Motor neuron (in vitro differentiated cells): ENCODE measurements at places on chromosomes 5 and 9. TPM values are rescaled to one million over a fixed set of nuclear protein-coding genes. Genes with fewer than 3 reads are reported as not detected.

GRCh38 chr5:124639095-124639665, 107.3 kb downstream of the ZNF608 start:
- ATAC-seq, result no peak

DNA sequence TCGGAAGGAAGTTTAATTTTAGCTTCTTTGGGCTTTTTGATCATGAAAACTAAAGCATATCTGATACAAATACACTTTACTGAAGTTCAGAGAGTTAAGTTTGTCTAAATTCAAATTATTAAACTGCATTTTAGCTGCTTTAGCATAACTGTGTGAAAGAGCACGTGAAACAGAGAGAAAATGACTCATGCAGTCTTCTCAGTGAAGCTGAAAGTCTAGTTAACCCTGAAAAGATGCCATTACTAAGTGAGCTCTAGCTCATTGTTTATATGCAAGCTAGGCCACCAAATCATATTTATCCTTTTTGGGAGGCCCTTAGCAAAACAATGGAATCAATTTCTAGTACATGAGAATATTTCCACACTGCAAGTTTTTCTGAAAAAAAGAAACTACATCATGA, 27.6 kb downstream of the TPD52L3 start:
- ATAC-seq, result peak; percentile 68

DNA sequence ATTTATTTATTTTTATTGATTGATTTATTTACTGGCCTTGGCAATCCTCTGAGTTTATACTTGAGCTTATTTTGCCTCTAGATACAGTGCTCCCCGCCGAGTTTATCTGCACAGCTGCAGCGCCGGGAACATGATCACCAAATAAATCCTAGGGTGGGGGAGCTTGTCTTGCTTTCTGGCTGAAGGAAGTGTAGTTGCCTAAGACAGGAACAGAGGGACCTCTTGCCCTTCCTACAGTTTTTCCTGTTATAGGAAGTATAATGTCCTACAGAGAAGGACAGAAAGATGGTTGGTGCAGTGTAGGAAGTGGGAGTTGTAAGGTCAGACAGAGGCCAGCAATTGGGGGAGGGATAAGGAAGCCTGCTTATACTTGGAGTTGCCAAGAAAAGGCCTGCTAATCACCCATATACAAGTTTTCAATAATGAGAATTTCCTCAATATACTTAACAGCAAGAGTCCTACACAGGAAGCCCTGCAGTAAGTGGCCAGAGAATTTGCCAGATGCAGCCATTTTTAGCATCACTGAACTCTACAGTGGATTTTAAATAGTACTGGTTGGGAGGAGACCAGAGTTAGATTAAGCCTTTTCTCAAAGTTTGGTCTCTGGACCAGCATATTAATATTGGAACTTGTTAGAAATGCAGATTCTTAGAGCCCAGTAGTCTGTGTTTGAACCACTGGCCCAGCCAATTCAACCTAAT, 7.7 kb downstream of the AOPEP start:
- ATAC-seq, result no peak

DNA sequence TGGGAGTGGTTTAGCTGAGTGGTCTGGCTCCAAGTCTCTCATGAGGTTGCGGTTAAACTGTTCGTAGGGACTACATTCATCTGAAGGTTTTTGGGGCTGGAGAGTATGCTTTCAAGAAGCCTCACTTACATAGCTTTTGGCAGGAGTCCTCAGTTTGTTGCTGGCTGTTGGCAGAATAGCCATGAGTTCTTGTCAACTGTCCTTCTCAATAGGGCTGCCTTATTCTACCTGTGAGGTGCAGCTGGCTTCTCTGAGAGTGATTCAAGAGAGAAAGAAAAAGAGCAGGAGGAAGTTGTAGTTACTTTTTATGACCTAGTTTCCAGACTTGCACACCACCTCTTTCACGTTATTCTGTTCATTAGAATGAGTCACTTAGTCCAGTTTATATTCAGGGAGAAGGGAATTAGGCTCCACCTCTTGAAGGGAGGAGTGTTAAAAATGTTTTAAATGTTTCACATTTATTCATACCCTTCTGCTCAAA, 33.2 kb downstream of the YTHDC2 start:
- no peak for ATAC-seq

GRCh38 chr5:38755181-38755580, 90.6 kb upstream of the OSMR start:
- no peak for ATAC-seq

C7 gene
- not detected in 2 replicates for total RNA-seq

DNA sequence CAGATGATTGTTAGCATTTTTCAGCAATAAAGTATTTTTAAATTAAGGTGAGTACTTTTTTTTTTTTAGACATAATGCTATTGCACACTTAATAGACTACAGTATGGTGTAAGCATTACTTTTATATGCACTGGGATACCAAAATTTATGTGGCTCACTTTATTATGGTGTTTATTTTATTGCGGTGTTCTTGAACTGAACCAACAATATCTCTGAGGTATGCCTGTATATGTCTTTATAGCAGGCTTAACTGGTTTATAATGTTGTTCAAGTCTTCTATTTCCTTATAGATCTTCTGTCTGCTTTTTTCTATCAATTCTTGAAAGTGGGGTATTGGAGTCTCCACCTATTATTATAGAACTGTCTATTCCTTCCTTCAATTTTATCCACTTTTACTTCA, 18.0 kb downstream of the ZBTB43 start:
- ATAC-seq, result no peak

DNA sequence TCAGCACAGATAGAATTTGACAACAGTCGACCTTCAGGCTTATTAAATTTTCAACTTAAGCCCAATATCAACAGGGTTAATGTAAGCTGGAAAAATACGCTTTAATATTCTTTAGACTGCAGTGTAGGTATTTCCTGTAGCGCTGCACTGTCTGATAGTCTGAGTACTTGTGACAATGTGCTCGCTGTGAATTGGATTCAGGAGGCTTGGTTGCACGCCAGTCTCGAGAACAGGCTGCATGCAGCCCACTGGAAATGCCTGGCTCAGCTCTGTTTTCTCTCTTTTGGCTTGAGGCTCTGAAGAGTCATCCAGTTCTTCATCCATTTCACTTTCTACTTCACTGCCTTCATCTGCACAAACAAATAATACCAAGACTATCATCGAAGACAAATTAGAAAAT, 300.9 kb downstream of the RFX3 start:
- no peak for ATAC-seq

LCN6 gene
- not detected in 2 replicates for total RNA-seq

SLC6A7 gene
- 0.50 TPM in 1 of 2 replicates, not detected in the other for total RNA-seq

IFNA10 gene
- 0.57 TPM in 1 of 2 replicates, not detected in the other for total RNA-seq

IFNE gene
- total RNA-seq, result not detected in 2 replicates

- ATAC-seq, result no peak
These were observed 71.1 kb upstream of the SLC44A1 start for GRCh38 chr9:105173306-105173705.

DNA sequence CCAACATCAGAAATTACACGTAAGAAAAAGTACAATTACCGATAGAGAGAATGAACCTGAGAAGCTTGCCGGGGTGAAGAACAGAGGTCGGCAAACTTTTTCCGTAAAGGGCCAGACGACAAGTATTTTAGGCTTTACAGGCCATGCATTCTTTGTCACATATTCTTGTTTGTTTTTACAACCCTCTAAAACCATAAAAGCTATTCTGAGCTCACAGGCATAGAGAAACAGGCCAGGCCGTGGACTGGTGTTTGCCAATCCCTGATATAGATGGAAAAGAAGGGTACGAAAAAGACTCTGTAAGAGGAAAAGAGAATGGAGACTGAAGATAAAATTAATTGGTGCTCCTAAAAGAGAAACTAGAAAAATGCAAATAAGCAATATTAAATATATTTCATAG, 15.4 kb downstream of the SFXN1 start:
- ATAC-seq, result no peak

GRCh38 chr5:167207081-167207480, 1084.4 kb upstream of the WWC1 start:
- no peak for ATAC-seq

BAAT gene
- total RNA-seq, result 0.10 TPM in 1 of 2 replicates, not detected in the other

PCDHB2 gene
- 4.5 and 9.0 TPM in 2 replicates for total RNA-seq

DNA sequence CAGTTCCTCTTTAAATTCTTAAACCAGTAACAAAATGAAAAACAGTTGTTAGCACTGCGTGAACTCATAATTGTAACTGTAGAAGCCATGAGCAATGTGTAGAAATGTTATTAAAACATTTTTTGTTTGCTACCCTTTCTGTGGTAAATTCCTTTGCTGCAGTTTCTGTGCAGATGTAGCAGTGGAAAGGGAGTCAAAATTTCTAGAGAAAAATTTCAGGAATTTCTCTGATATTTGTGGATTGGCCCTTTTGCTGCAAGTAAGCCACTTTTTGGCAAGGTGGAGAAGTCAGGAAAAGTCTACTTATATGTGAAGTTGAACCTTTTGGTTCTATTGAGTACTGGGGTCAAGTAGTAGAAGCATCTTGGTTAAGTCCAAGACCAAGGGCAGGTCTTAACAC, 10.1 kb downstream of the FBXL7 start:
- ATAC-seq, result no peak

PIP5K1B gene
- 0.32 and 0.88 TPM in 2 replicates for total RNA-seq

DNA sequence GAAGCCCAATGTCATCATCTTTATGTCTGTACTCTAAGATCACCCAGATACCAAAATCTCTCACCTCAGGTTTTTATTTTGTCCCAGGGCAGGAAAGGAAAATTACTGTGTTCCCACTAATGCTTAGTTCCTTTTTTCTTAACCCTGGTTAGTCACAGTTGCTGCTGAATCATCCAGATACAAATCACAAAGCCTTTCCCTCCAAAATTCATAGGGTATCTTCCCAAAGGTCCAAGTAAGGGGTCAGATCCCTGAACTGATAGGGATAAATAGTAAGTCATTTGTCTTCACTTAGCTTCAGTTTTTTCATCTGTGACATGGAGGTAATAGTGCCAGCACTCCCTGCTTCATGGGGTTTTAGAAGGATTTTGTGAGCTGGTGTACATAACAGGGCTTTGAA, 2.2 kb downstream of the PLCXD3 start:
- no peak for ATAC-seq

- no peak for ATAC-seq
These were observed 5.5 kb downstream of the NSMF start for GRCh38 chr9:137453643-137454081.

GRCh38 chr9:129493002-129493705, 127.7 kb downstream of the C9orf50 start:
- ATAC-seq, result no peak

DNA sequence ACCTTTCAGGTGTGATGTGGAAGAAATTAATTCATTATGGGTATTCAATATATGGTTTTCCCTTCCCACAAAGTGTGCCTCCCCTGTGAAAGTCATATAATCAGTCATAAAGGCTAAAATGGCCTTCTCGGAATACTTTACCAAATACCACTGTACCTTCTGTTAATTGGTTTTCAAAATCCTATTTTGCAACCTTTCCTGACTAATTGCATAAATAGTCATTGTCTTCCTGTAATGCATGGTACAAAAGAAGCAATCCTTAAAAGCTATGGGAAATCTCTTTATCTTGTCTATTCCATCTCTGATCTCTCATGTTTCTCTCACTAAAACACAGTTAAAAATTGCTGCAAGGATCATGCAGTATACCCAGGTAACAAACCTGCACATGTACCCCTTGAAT, 44.3 kb upstream of the UGCG start:
- no peak for ATAC-seq

DNA sequence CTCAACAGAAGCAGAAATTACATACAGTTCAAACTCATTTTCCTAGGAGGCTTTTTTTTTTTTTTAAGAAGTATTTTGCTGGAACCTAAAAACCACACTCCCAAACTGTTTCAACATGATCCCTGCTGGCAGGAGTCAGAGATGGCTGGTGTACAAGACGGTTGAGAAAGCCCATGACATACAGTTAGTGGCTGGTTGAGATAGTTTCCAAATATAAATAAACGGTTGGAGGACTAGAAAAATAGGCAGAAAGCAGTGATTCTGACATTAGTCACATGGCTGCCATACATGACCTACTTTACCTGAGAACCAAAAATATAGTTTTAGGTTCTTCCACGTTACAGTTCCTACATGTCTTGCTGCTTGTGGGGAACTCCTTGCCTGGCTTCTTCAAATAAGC, 31.7 kb upstream of the BASP1 start:
- no peak for ATAC-seq

GADD45G gene
- total RNA-seq, result 36.7 and 52.3 TPM in 2 replicates

DNA sequence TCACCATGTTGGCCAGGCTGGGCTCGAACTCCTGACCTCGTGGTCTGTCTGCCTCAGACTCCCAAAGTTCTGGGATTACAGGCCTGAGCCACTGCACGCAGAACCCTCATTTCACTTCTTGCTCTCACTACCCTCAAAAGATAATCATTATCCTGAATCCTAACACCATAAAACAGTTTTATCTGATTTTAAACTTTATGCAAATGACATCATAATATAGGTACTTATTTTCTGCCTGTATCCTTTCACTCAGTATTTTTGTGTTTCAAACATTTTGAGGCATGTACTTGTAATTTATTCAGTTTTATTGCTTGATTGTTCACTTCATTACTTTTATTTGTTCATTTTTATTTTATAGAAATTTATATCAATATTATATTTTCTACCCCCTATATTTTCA, 719.2 kb upstream of the ARRDC3 start:
- no peak for ATAC-seq

PDE6A gene
- 0.14 and 0.31 TPM in 2 replicates for total RNA-seq

GRCh38 chr5:107964722-107965121, 294.0 kb upstream of the EFNA5 start:
- ATAC-seq, result no peak

C6 gene
- 0.27 and 0.31 TPM in 2 replicates for total RNA-seq

FOXD4L5 gene
- 0.49 TPM in 2 replicates for total RNA-seq

DNA sequence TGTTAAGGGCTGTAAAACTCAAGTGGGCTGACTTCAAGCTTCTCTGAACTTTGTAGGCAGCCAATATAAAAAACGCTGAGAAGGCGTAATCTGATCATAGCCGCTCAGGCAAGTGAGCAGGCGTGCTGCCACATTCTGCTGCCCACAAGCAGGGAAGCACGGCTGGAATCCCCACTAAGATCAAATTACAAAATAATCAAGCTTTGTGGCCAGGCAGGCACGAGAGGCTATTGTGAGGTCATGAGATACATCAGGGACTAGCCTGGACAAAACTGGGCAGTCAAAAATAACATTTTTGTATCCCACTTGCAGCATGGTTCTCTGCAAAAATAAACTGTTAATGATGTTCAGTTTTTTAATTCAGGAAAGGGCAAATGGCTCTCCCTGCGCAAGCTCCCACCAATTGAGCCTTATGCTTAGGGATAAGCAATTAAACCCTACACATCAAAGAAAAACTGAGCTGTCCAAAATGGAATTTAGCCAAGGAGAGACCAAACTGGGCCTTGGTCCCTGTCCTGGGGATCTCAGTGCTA, 64.0 kb downstream of the POU5F2 start:
- ATAC-seq, result peak; percentile 92

GABRB2 gene
- total RNA-seq, result 1.7 and 2.2 TPM in 2 replicates

DNA sequence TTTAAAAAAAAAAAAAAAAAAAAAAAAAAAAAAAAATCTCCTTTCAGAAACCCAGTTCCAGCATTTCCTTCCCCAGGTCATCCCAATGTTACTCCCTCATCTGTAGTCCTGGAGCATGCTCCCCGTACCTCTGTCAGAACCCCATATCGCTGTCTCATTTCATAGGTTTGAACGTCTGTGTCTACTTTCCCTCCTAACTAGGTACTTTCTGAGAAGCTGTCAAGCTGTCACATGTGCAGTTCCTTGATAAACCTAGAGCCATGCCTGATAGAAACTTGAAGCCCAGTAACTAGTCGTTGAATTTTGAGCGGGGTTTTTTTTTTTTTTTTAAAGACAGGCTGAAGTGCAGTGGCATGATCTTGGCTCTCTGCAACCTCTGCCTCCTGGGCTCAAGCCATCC, 15.6 kb downstream of the EXOSC3 start:
- ATAC-seq, result no peak

CATSPER3 gene
- 1.3 TPM in 1 of 2 replicates, not detected in the other for total RNA-seq

UBE2QL1 gene
- 44.8 and 45.4 TPM in 2 replicates for total RNA-seq
